ENCODE measurements at places on chromosomes 3 and 15.

DNA sequence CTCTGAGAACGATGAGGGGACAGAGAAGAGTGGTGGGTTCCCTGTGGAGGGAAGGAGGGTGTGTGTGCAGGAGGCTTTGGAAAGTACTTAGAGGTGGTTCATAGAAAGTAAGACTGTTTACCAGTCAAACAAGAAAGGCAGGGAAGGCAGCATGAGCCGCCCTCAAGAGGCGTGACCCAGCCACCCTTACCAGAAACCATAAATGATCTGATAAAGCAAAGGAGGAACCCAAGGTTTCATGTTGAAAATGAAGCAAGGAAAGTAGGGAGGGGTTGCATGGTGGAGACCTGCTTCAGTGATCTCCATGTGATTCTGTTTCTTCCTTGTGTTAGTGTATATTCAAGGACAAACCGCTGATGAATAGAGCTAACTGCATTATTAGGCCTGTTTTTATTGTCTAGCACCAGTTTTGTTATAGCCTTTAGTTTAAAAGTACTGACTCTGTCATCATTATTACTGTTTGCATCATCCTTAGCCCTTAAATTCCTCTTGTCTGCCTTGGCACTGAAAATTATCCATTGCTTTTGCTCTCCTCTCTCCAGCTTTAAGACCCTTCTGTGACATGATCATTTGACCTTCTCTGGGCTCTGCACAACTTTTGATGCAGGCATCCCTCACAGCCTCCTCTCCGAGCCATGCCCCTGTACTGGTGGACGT is 96.1 kb downstream of the STAC start:
- DNase-seq = no peak

- DNase-seq = no peak
Measured at GRCh38 chr3:74268753-74269152, 345.7 kb downstream of the CNTN3 start.

- DNase-seq = no peak
Measured at GRCh38 chr3:147620906-147621305, 211.7 kb downstream of the ZIC1 start.

DNA sequence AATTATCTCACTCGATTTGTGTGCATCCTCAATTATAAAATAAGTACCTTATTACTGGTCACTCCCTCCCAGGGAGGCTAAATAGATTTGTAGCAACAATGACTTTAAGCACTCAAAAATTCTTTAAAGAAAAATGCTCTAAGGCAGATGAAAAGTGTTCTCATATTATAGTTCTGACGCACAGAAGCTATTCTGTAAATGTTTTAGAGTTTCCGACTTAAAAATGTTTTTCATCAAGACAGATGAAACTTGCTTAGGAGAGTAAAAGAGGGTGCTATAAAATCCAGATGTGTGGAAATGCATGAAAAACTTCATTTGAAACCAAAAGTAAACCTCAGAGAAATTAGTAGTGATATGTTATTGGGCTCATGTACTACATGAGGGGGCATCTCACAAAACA is 398.4 kb upstream of the KCNMB2 start:
- no peak for DNase-seq

DNA sequence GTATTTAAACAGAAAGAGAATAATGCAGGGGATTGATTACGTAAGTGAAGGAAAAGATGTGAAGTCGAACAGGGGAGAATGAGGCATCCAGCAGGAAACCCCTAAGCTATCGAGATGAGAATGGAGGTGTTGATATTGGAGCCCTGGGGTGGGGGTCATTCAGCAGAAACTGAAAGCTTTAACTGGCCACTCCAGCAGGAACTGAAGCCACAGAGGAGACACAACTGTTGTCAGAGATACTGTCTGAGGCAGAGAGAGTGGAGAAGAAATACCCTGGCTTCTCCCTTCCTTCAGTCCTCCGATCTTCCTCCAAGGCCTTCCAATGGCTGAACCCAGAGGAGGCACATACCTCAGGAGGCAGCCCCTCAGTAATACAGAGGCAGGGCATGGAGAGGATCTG is 152.4 kb downstream of the THRB start:
- DNase-seq = no peak

DNA sequence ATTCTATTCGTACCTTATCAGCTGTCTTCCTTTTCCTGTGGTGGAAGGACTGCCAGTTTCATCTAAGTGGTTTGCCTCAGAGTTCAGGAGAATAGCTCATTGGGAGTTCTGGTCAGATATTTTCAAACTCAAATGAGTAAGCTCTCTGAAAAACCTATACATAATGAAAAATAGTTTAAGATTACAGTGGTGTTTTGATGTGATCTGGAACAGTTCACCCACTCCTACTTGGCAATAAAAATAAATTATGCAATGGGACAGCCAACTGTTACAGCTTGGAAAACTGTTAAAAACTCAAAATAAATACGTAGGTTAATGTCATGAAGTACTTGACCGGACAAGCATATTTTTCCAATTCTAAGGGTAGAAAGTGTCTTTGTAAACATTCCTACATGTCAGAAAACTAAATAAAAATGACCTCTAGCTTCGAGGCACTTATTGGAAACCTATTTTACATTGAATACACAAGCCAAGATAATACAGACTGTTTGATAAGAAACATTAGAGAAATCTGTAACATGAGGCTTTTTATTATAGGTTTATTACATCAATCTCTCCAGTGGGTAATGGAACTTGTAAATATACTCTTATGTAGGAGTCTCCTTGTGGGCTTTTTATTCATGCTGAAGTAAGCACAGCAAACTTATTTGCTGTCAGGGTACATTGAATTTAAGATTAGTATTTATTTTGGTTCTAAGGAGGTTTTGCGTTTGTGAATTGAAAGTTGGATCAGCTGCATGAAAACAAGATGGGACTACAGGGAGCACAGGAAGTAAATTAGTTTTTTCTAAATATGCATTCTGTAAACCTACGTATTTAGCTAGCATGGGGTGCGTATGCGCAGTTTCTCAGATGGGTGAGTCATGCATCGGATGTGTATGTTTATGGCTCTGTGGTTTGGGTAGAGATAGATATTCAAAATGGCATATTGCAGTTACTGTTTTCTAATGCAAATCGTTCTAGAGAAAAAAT is 453.1 kb downstream of the IL5RA start:
- no peak for DNase-seq

- no peak for DNase-seq
Measured at GRCh38 chr3:113261626-113262303, 50.4 kb downstream of the BOC start.
